Stimulated activated CD4-positive, alpha-beta T cell treated with anti-CD3 and anti-CD28 coated beads, TNF-alpha, amount 100 ng/mL, for 48 hours (primary cell): ENCODE measurements at places on chromosomes 5 and 9.

DNA sequence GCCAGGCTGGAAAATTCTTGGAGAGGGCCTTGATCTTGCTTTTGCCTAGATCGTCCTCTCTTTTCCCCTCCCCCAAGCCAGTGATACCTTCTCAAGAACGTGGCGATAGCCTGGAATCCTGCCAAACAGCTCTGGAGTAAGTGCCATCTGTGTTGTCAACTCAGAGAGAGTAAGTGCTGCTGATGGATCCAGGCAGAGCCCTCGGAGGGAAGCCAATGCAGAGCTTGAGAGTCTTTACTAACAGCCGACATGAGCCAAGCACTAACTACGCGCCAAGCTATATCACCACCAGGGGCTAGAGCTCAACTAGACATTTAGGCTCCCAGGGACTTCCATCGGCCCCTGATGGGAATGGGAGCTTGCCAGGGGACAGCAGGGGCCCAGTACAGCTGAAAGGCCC lies 17.6 kb downstream of the RAPGEF1 start:
- no peak for DNase-seq

DNA sequence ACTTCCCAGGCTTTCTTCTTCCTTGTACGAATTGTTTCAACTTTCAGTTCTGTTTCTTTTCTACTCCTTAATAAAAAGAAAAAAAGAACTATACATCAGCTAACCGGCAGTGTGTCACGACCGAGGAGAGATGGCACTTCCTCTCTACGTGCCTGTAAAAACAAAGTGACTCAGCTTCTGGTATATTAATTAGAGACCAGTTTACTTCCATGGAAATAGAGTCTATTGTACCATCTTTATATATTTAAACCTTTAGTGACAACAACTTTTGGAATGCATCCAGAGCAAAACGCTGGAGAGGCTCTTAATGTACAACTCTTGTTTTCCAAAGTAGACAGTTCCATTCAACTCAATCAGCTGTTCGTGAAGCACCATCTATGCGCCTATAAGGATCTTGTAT lies 94.5 kb upstream of the LIFR start:
- no peak for DNase-seq

- DNase-seq = no peak
Observed at GRCh38 chr5:5342784-5343183, 79.7 kb upstream of the ICE1 start.

GRCh38 chr9:131386281-131386680 lies 7.6 kb upstream of the PRRC2B start:
- DNase-seq = no peak

DNA sequence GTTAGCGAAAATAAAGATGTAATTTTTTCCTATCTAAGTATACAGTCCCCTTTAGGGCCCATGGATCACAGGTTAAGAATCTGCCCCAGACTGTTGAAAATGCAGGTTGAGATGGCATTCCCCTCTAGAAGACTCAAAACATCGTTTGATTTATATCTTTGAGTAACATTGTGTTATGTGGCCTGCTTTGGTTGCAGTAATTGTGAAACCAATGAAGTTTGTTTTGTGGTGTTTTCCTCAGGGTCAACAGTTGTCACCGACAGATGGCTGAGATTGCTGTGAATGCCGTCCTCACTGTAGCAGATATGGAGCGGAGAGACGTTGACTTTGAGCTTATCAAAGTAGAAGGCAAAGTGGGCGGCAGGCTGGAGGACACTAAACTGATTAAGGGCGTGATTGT lies 7.8 kb downstream of the CCT5 start:
- no peak for DNase-seq

GRCh38 chr5:168852329-168852728 lies 273.2 kb upstream of the PANK3 start:
- DNase-seq = no peak
